ENCODE measurements at places on chromosomes 3 and 15.

DNA sequence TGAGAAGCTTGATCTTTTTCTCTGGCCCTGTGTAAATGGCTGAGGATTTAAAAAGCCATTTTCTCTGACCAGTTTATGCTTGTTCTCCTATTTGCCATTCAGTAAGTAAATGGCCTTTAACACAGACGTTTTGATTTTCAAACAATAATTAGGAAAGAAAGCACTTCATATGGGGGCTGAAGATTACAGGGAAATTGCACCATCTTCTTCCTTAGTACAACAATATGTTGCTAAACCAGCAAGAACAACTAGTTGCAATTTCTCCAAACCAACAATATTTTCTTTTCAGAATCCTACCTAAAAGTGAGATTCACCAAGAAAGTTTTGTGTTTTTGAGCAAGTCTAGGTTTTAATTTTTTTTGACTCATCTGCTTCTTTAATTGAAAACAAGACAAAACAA, 80.5 kb upstream of the CCNL1 start:
- DNase-seq: no peak

DNA sequence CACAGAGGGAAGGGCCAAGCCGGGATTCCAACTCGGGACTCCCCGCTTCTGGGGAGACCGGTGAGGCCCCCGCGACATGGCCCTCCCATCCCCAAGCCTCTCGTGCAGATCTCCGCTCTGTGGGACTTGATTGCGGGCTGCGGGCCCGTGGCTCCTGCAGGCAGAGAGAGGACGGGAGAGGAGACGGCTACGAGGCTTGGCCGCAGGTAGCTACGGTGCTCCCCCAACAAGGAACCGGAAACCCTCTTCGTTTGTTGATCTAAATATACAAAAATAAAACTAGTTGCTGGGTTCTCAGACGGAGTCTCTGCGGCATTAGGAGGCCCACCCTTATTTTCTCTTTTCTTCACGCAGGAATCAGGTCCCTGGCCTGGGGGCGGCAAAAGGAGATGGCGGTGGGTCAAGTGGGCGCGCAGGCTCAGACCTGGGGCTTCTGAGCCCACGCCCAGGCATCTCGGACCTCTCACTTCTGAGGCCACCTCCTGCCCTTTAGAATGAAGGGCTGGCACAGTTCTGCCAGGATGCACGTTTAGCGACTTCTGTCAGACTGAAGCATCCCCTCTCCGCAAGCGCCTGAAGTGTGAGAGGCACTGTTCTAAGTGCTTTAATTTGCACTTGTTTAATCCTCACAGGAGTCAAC, 10.9 kb downstream of the GNB5 start:
- no peak for DNase-seq

GRCh38 chr15:35618260-35619188, 72.6 kb upstream of the DPH6 start:
- no peak for DNase-seq

DNA sequence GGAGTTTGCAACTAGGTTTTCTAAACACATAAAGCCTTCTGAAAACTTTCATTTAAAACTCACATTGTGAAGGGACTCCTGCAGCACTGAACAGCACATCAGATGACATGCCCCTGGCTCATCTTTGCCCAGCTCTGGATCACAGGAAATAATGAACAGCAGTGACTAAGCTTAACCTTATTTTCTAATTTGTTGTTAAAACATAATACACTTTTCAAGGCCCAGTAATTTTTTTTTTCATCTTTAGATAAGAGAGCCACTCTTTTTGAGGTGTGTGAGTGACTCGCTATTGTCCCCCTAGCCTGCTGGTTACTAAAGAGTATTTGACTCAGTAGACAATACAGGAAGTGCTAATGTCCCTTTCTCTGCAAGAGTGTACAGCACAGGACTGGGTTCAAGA, 204.0 kb downstream of the OSBPL10 start:
- no peak for DNase-seq

DNA sequence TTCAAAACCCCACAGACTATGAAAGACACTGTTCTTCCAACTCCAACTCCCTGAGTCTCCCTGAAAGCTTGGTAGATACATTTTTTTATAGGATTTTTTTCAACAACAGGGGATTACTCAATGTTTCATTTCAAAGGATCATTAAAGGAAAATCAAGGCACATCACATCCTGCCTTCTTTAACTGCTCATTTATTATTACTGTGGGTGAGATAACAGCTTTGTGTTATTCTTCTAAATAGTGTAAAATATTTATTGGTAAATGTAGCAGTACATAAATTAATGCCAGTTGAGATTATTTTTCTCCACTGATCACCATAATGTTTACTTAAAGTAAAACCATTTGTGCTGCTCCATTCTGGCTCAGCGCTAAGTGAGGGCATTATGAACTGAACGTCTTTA, 57.2 kb downstream of the AGBL1 start:
- DNase-seq: no peak

GRCh38 chr3:79906106-79906505, 138.3 kb upstream of the ROBO1 start:
- no peak for DNase-seq

- DNase-seq: no peak
Observed at GRCh38 chr3:76827701-76828226, 212.1 kb upstream of the ROBO2 start.

DNA sequence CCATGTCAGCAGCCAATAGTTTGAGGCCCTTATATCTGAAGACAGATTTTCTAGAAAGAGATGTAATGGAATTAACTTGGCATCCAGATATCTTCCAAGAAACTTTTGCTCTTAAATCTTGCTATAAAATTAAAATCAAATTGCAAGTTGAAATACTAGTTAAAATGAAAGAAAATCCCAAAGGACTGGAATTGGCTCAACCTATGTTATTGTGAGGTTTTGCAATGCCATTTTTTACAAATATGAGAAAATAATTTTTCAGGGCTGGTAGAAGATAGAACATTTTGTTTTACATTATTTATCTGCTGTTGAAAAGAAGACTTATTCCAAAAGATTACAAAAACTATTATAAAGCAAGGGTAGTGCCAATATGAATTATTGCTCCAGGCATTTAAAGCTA, 92.2 kb upstream of the AGTR1 start:
- DNase-seq: no peak
